ENCODE measurements at places on chromosomes 11 and 22. TPM values are rescaled to one million over a fixed set of nuclear protein-coding genes. Genes with fewer than 3 reads are reported as not detected.
A peak's percentile ranks its signal among the peaks of the same experiment; 100 is the strongest.

Gene APOL3
- 15.4 TPM for total RNA-seq

GRCh38 chr22:17269607-17270261, 50.5 kb upstream of the ADA2 start:
- no peak for DNase-seq

DNA sequence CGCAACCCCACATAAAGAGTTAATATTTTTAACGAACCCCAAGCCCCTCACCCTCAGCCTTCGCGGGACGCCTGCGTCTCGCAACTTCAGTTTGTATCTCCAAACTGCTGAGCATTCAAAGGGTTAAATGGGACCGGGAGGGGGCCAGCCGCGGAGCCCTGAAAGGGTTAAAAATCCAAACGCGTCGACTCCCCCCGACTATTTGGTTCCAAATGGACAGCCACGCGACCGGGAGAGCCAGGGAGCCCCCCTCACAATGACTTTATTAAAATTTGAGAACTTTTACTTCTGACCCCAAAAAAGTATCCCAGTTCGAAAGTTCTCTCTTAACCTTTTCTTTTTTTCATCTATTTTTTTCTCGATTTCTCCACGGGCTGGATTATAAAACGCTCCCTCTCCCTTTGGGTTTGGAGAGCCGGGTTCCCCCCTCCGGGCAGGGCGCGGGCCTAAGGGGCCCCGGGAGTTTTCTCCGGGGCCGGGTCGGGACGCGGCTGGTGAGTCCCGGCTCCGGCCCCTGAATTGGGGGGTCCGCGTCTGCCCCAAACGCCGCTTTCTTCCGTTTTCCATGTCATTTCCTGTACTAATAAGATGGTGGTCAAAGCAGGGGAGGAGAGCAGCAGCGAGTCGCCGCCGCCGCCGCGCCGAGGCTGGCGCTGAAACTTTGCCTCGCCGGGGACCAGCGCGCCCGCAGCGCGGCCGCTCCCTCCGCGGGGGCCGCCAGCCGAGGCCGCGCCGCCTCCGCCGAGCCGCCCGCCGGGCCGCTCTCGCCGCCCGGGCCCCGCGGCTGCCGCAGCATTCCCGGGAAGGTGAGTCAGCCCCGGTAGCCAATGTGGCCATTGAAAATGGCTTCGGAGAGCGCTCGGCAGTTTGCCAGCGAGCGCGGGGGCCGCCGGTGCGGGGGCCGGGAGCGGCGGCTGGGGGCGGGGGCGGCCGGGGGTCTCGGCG, at the start of gene PRDM11:
TSS of gene PRDM11 (plus strand) at position 568 of the 945 bp plus-strand sequence. CDS start 35,128 bp downstream, outside the sequence.
- DNase-seq, result peak; percentile 75

Gene RCOR2
- 7.9 TPM for total RNA-seq

- no peak for DNase-seq
Measured at GRCh38 chr11:64251016-64251752, at the start of gene PLCB3. Gene PLCB3 (plus strand): TSS chr11:64251530. CDS start chr11:64251650, 120 bp downstream.

DNA sequence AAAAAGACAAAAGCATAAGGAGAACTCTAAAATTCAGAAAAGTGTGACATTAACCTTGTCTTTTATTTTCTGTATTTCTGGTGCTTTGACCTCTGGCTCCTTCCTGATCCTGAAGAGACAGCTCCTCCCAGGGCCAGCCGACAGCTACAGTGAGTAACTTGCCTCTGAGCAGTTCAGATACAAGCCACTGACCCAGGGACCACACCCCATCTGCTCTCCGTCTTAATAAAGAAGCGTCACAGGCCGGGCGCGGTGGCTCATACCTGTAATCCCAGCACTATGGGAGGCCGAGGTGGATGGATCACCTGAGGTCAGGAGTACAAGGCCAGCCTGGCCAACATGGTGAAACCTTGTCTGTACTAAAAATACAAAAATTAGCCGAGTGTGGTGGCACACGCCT, 6.5 kb downstream of the MLC1 start:
- no peak for DNase-seq

GRCh38 chr11:120756931-120757330, 245.4 kb downstream of the GRIK4 start:
- DNase-seq, result no peak

DNA sequence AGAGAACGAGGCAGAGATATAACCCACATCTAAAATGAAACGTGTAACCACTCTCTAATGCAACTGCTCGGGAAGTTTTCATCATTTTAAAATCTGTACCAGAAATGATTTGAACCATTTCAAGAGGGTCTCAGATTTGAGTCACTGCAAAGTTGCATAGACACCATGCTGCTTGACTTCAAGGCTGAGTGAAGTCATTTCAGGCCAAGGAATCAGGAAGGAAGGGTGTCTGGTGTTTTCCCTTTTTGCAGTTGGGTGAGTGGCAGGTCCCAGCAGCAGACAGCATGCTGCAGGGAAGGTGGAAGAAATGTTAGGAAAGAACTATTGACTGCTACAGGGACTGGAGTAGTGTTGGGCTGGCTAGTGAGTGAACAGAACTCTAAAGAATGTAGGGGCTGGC, 16.5 kb downstream of the TANGO2 start:
- no peak for DNase-seq

DNA sequence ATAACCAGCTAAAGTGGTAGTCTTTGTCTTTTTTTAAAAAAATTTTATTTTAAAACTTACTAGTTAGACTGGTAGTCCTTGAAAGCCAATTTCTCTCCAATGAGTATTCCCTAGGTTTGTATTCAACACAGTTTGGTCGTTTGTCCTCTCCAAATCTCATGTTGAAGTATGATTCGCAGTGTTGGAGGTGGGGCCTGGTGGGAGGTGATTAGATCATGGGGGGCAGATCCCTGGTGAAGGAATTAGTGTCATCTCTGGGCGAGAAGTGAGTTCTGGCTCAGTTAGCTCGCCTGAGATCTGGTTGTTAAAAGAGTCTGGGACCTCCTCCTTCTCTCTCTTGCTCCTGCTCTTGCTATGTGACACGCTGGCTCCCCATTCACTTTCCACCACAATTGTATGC, 18.0 kb downstream of the FLI1 start:
- no peak for DNase-seq

Gene KIAA1671
- total RNA-seq, result 25.5 TPM

Gene CD3G
- 0.34 TPM for total RNA-seq

DNA sequence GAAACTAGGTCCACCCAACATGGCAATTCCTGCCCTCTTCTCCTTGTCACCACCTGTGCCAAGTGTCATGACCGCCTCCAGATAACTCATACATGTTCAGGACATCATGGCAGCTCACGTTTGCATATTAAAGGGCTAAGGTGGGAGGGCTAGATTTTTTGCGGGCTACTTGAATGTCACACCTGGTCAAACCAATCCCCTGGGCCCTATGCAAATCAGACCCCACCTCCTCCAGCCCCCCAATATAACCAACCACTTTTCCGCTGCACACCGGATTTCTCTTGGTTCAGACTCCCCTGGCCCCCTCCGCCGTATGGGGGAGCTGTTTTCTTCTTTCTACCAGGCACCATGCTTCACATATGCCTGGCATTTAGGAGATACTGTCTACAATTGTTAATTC, 12.6 kb downstream of the UPB1 start:
- no peak for DNase-seq

Gene UPB1
- 0.26 TPM for total RNA-seq

Gene SCGB1A1
- total RNA-seq, result not detected

Measured in ovary (tissue), 10 donors.